ENCODE measurements at places on chromosomes 3 and 15.

GRCh38 chr3:73435055-73435454 is 189.7 kb downstream of the PDZRN3 start:
- no peak for DNase-seq

DNA sequence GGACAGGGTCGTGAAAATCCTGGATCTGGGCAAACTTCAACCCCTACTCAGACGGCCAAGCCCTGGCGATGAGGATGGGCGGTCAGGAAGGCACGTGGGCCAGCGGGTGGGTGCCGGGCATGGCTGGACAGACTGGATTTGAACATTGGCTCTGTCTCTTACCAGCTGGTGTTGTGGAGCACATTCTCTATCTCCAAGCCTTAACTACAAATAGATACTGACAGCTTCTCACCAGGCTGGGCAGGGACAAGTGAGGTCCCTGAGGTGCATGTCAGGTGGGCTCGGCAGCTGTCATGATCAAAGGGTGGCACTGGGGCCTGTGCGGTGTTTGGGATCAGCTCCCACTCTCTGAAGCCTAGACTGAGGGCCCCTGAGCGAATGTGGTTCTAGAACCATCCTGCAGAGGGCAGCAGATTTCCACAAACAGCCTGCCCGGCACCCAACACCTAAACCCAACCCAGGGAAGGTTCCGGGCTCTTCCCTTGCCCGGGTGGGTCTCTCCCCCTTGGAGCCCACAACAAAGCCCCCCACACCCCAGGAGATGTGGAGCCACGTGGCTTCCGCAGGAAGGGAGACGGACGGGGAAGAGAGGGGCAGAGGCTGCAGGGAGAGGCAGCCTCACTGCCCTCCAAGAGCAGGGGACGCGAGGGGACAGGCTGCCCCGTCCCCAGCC is 58.4 kb downstream of the RGMA start:
- no peak for DNase-seq

DNA sequence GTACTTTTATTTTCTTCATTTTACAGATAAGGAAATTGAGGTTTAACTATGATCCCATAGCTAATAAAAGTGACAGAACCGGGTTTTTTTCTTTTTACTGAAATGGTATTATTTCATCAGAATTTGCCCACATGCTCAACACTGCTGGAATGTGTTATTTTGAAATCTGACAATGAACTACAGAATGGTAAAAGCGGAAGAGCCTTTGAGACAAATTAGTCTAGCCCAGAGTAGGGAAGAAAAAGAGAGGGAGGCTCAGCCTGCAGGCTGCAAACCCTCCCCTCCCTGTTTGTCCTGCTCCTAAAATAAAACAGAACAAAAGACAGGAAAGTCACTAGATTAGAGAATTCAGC is 100.3 kb upstream of the LIPC start:
- no peak for DNase-seq

DNA sequence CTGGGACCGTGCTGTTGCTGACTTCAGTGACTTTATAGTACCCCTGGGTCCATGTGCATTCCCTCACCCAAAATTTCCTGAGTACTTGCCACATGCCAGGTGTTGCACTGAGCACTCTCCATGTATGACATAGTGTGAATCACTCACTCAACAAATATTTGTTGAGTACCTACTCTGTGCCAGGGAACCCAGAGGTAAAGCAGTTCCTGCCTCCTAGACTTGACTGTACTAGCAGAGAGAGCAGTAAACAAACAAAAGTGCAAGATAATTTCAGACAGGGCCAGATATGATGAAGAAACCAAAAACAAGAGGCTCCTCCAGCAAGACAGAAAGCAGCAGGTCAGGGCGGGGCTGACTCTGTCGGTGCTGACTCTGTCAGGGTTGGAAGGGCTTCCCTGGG is 12.2 kb downstream of the TGM4 start:
- DNase-seq: no peak

DNA sequence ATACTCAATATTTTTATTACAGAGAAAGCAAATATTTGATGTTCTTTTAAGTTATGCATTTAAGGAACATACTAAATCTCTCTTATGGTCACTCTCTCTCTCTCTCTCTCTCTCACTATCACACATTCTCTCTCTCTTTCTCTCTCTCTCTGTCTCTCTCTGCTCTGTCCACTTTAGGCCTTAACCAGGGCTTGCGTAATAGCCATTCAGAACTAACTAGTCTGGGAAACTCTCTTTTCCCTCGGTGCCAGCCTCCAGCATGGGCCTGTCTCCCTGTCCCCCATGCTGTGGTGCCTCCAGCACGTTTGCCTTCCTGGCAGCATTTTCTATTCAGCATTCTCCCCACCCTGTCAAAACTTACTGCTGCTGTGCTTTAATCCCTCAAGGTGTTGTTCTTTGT is 389.7 kb downstream of the ROBO1 start:
- DNase-seq: no peak

DNA sequence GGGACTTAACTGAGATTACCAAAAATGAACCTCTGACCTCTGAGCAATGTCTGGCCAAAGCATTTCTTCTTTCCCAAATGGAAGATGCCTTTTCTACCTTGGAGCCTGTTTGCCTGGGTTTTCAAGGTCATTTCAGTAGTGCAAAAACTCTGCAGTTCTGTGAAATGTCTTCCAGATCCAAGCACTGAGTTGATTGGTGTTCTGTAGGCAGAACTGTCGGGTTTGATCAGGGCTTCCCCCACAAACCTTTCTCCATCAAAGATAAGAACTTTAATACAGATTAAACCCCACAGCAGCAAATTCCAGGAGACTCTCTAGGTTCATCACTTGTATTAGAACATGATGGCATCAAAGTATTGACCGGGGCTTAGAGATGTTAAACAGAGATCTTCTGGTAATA is 192.7 kb upstream of the TOPAZ1 start:
- no peak for DNase-seq

DNA sequence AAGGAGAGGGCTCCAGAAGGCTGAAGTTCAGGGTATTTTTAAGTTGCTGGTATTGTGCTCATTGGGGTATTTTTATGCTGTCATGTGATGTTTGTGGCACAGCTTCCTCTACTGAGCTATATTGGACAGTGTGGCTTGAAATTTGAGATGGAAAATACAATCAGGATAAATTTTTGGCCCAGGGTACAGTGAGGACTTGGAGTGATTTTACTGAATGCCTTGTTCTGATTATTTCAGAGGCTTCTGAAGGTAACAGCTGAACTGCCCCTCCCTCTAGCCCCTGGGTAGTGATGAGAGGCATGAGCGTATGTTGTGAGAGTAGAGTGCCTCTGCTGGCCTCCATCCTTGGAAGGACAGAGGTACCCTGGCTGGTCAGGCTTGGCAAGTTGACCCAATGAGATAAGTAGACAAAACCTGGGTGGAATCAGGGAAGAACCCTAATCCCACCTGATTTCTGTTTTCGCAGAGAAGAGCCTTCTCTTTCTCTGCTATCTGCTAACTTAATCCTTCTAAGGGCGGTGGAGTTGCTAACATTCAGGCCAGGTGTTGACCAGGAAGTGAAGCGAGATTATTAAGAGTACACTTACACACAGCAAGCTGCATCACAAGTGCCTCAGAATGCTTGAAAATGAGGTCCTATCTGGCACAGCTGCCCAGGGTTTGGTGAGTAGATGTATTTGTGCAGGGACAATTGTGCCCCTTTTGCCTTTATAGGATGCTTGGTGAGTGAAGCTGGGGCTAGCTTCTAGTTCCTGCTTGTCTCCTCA is 98.1 kb upstream of the CLSTN2 start:
- no peak for DNase-seq

DNA sequence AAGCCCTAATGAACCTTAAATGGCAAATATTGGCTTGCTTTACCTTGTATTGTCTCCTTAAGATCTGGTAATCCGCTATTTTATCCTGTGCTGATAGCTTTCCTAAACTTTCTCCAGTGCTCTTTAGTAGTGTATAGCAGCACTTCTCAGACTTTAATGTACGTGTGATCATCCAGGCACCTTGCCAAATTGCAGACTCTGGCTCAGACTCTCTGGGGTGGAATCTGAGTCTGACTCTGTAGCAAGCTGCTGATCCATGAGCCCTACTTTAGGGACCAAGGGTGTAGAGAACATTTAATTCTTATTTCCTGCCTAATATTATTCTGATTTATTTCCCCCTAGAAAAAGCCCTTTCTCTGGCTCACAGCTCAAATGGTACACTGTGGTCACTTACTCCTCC is 518.8 kb upstream of the ZNF385D start:
- no peak for DNase-seq

- no peak for DNase-seq
These were observed 1.1 kb downstream of the ADPGK start for GRCh38 chr15:72782274-72783003.

DNA sequence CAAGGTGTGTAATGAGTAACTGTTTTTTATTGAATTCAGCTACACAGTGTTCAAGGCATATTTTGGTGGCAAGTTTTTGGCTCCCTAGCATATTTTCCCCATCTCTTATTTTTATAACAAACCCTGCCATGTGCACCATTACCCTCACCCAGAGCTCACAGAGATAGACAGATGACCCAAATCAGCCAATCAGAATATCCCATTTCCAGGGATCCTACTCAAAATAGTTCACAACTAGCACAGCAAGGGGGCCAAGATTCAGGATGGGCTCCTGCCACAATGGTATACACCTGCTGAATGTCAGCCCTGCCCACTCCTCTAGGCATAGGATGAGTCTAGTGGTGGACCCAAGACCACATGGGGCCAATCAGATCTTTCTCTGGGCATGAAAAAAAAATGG is 78.8 kb upstream of the SETMAR start:
- DNase-seq: no peak

DNA sequence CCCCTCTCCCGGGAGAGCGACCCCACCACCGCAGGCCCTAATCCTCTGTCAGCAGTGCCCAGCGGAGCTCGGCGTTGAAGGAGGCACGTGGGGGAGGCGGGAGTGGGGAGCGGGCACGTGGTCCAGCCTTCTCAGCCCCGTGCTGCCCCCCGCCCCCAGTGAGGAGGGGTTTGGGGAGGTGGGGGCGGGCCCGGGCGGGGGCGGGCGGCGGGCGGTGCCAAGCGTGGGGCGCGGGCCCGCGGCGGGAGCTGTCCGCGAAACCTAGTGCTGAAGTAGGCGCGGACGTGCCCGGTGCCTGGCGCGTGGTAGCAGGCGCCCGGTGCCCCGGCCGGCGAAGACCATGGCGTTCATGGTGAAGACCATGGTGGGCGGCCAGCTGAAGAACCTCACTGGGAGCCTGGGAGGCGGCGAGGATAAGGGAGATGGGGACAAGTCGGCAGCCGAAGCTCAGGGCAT is at the start of gene CPLX3:
Gene CPLX3 (plus strand): TSS at position 264 of the 456 bp plus-strand sequence. CDS start 77 bp downstream, at position 341.
- peak; percentile 43 for DNase-seq

GRCh38 chr3:129749692-129750091 is 143.2 kb upstream of the PLXND1 start:
- DNase-seq: no peak

- DNase-seq: no peak
These were observed 33.2 kb downstream of the GOLGA8S start for GRCh38 chr15:23387621-23388190.

- DNase-seq: no peak
These were observed 77.0 kb downstream of the NTRK3 start for GRCh38 chr15:88179562-88179961.

DNA sequence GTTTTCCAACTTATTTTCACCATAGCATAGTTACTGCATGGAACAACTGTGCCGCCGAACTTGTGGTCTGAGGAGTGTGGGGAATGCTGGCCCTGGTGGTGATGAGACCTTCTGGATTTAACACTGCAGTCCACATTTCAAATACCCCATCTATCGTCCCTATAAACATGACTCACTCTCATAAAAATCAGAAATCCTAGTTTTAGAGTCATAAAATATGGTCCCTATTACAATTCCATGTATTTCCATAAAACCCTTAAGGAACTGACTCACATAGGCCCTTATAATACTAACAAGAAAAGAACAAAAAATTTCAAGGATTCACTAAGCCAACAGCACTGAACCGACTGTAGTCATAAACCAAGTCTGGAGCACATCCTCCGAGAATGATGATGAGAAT is 147.2 kb downstream of the FOXP1 start:
- DNase-seq: no peak

GRCh38 chr3:18403061-18403460 is 22.1 kb downstream of the SATB1 start:
- no peak for DNase-seq

DNA sequence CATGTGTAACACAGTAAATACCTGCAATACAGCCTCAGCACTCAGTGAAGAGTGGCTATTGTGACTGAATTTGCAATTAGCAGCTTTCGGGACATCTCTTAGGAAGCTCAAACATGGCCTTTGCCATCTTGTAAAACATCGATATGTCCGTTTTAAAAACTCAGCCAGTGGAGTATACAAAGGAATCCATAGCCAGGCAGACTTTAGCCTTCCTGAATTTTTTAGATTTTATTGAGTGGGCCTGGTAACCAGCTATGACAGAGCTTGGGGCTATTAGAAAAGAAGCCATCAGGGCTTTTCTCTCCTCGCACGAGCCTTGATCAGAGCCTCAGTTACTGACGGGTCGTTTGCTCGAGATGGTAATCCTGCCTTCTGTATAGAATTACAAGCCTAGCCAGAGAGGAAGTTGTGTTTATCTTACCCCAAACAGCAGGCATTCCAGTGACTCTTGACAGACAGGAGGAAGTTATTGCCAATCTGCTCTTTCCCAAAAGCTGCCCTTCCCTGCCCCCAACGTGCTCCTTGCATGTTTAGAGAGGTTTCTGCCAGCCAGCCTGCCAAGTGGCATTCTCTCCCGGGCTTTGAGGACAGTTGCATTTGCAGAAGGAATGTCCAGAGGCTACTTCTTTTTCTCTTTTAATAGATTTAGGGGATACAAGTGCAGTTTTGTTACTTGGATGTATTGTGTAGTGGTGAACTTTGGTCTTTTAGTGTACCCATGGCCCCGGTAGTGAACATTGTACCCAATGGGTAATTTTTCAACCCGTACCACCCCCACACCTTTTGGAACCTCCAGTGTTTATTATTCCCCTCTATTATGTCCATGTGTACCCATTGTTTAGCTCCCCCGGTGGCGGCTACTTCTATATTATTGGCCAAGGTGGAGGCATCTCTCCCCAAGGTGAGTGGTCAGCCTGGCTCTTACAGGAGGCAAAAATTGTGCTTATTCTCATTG is 40.6 kb downstream of the ITPR1 start:
- DNase-seq: no peak

- no peak for DNase-seq
These were observed 117.4 kb upstream of the ZBED2 start for GRCh38 chr3:111712294-111713167.

GRCh38 chr15:49848807-49849206 is 228.0 kb downstream of the DTWD1 start:
- no peak for DNase-seq

DNA sequence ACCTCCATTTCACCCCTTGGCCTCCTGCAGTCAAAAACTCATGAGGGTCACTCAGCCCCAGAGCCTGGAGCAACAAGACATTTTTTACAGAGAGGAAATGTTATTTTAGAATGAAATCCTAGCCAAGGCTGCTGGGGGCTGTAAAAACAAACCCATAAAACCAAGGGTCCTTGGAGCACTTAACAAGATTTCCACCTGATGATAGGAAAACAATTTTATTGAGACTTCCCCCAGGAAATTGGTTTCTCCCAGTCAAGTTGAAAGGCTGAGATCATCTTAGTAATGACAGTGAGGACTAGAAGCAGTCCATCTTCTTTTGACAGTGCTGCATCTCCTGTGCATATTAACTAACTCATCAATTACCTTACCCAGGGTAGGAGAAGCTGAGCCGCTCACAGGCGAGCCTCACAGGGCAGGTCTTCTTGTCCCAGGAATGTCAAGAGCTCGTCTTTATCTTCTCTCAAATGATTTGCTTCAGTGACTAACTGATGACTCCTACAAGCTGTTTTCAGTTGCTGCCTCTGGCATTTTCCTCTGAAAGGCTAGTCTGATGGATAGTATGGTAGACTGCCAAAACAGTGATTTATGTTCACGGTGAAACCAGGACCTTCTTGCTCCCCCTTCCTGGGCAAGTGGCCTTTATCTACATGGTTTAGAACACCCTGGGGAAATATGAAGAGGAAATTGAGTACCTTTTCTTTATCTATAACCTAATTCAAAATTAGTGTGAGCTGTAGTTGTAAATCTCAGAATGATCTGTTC is 34.6 kb upstream of the AEN start:
- DNase-seq: no peak
